NK-92 treated with Interleukin-12 subunit alpha and Interleukin-12 subunit beta, amount 100 ng/mL, for 24 hours (cell line): ENCODE measurements at places on chromosomes 6 and 20.

DNA sequence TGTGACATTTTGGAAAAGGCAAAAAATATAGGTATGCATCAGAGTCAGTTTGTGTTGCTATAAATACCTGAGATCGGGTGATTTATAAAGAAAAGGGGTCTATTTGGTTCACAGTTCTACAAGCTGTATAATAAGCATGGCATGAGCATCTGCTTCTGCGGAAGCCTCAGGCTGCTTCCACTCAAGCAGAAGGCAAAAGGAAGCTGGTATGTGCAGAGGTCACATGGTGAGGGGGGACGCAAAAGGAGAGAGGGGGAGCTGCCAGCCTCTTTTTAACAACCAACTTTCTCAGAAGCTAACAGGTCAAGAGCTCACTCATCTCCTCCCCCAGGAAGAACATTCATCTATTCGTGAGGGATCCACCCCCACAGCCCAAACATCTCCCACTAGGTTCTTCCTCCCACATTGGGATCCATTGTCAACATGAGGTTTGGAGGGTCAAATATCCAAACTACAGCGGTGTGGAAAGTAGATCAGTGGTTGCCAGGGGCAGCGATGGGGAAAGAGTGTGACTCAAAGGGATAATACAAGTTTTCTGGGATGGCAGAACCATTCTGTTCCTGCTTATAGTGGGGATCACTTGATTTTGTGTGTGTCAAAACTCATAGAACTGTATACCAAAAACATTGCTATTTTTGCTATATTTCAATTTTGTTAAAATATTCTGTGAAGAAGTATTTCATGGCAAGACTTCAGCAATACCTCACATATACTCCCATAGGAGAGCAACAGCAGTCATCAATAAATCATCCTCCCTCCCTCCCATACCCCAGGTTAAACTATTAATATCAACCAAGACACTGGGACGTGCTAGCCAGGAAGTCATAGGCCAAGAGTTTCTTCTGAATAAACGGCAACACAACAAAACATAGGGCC, 9.9 kb upstream of the FAM50B start:
- DNase-seq = no peak

DNA sequence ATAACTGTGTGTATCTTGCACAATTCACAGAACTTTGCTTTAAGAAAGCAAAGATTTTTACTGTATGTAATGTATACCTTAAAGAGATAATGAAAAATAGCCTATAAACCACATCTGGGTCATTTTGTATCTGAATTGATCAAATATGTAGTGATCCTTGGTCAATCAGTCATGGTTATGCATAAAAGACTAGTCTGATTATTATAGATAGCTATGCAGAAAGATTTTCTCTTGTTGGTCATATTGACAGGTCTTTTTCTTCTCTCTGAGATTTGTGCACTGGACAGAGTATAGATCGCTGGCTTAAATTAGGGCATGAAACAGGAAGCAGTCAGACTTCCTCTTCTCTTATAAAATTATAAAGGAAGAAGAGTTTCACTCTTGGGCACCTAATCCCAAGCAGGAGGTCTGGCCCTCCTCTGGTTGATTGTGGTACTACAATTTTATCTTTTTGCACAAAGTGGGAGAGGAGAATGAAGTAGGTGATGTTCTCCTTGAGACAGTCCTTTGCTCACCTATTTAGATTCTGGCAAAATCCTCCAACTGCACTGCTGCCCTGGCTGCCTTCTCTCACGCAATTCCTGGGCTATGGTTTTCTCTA, 380.9 kb upstream of the RGS17 start:
- no peak for DNase-seq

GRCh38 chr6:135871878-135872277, 20.4 kb downstream of the PDE7B start:
- DNase-seq = no peak

DNA sequence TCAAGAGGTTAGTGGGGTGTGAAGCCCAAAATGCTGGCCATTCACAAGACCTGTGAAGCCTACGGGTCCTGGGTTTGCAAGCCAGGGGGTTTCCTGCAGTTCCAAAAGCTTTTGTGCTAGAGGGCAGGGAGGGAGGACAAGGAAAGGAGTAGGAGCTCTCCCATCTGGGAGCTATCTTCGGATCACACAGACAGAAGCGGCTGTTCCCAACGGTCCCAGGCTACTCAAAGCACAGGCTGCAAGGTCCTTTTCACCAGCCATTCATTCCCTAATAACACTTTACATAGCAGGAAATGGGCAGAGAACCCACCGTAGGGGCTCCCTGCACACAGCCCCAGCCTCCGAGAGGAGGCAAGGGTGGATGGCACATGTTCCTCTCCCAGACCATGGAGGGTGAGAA, 296.9 kb downstream of the FOXC1 start:
- DNase-seq = no peak

GRCh38 chr6:167129159-167129558, 6.3 kb downstream of the CCR6 start:
- DNase-seq = no peak

- DNase-seq = no peak
Measured at GRCh38 chr6:15361197-15361596, 115.3 kb downstream of the JARID2 start.

- DNase-seq = no peak
Measured at GRCh38 chr6:14354919-14355572, 237.5 kb downstream of the CD83 start.

DNA sequence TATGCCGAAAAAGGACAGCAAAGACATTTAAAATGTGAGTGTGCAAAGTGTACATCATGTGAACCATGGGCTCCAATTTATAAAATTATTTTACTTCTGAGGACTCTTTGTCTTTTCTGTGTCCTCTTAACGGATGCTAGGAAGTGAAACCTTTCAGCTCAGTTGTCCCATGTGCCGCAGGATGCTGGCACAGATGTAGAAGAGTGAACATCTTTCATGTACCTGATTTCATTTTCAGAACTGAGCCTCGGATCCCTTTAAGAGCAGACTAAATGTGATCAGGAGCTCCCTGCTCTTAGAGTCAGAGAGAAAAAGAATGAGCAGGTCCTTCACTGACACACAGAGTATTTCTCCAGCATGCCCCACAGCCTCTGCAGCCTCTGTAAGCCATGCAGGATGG, 27.6 kb upstream of the FUCA2 start:
- no peak for DNase-seq
